ENCODE measurements at places on chromosomes 7 and 10.

- no peak for DNase-seq
Measured at GRCh38 chr7:99041526-99041925, 102.4 kb downstream of the SMURF1 start.

DNA sequence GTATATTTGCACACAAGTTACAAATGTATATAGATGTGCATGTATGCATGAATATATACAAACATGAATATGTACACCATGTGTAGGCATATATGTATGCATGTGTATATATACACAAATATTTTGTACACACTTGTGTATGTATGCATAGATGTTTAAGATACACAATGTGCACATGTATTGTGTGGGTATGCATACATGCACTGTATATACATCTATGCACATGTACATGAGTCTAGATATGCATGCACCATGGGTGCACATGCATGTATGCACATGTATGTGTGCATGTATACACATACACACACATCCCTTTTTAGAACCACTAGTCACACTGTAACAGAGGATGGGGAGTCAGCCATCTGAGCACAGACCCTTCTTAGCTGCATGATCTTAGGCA lies 249.4 kb downstream of the COBL start:
- no peak for DNase-seq

GRCh38 chr10:77756319-77757232 lies 119.0 kb upstream of the KCNMA1 start:
- no peak for DNase-seq

GRCh38 chr10:97549587-97550322 lies 22.8 kb upstream of the ANKRD2 start:
- no peak for DNase-seq

DNA sequence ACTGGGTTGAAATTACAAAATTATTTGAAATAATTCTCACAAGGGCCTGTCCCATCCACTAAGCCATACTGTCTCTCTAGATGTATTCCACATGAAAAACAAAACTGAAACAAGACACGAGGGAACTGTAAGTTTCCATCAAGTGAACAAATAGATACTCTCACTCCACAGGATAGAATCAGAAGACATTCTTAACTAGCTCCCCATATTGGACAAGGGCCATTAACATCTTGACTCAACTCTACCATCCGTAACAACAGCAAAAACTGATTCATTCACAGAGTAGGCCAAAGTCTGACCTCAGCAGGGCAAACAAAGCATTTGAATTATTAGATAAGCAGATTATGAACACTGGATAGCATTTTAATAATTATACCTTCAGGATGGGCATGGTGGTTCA lies 29.1 kb downstream of the UBE2H start:
- DNase-seq: no peak

- DNase-seq: no peak
Measured at GRCh38 chr10:27890971-27891370, 107.9 kb downstream of the ODAD2 start.
